ENCODE measurements at places on chromosomes 1 and 21. TPM values are rescaled to one million over a fixed set of nuclear protein-coding genes. Genes with fewer than 3 reads are reported as not detected.

Gene TNFRSF14
- 20.4 TPM for total RNA-seq

Gene LCE2B
- not detected for total RNA-seq

DNA sequence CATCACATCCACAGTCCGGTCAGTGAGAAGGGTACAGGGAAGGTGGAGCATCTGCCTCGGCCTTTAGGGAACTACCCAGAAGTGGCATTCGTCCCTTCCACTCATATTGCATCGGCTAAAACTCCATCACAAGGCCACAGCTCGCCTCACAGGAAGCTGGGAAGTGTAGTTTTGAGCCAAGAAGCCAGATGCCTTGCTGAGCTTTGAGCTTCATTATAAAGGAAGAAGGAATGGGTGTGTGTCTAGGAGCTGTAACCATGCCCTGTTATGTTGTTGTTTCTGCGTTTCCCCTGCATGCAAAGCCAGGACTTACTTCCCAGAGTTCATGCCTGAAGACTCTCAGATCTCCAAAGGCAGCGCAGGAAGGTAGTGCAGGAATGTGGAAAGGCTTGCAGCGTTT, 61.1 kb downstream of the OPTC start:
- no peak for DNase-seq

DNA sequence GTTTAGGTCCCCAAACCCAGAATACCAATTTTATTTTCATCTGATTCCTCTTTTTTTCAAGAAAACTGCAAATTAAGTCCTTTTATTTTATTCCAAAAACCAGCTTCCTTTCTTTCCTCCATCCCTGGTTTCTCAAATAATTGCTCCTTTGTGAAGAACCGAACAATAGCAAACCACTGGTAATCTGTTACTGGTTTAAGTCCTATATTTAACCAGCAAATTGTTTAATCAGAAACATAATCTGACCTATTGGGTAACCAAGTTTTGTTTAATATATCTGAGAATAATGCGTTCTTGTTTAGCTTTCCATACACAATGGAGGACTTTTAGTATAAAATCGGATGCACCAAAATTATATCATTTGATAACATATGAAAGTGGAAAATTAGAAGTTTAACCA, 13.2 kb upstream of the DDR2 start:
- DNase-seq, result no peak

GRCh38 chr21:27149034-27149433, 182.1 kb upstream of the ADAMTS5 start:
- DNase-seq, result no peak

DNA sequence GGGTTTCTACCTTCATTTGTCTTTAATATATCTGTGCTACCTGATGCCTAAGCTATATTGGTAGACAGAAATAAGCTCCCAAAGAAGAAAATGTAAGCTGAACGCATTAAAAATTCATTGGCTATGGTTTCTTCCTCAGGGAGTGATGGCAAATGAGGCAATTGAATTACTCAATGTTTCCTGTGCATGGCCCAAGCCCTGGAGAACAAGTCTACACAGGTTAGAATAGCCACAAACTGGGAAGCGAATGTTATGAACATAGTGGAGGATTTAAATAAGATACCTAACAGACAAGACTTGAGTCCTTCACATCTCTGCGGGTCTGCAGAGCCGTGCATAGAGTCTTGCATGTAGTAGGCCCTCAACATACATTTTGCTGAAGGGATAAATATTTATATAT, 350.3 kb downstream of the RWDD3 start:
- no peak for DNase-seq

DNA sequence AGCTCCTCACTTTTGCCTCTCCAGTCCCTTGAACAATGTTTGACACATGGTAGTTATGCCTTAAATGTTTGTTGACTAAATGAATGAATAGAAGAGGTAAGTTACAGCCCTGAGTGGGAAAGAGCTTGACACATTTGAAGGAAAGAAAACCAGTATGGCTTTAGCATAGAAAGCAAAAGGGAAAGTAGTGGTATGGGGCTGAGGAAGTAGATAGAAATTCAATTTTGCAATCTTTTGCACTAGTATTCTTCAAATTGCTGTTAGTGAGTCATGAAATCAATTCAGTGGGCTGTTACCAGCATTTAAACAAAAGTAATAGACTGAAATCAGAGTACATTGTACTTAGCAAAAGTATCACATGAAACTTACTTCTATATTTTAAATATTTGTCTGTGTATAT, 21.1 kb downstream of the PLA2G4A start:
- no peak for DNase-seq

DNA sequence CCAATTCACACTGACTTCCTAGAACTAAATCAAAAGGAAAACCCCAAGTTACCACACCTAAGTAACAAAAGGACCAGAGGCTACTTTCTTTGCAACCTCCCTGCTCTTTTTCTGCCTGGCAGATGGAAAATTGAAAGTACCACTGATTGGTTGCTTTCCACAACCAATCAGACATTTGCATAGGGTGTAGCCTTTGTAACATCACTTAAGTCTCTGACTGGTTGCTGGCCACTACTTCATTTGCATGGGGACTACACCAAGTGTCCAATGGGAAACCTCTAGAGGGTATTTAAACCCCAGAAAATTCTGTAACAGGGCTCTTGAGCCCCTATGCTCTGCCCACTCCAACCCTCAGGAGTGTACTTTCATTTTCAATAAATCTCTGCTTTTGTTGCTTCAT, 365.0 kb downstream of the LTN1 start:
- DNase-seq, result no peak

All from spinal cord (tissue), 10 donors.